ENCODE measurements at places on chromosomes 6 and 20.

DNA sequence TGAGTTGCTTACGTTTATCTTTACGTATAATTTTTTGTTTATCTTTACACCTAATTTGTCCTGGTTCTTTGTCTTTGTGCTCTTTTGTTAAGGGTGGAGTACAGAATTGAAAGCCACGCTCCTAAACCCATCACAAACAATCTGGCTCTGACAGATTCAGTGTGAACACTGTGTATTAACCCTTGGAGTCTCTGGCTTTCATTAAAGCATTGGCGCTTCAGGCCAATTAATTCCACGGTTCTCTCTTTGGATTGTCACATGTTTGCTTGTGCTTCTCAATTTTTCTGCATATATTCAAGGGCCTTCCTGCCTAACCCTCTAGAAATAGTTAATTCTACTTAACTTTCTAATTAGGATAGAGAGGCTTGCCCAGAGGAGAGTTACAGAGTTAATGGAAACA lies 38.6 kb downstream of the NKX2-4 start:
- DNase-seq: no peak

DNA sequence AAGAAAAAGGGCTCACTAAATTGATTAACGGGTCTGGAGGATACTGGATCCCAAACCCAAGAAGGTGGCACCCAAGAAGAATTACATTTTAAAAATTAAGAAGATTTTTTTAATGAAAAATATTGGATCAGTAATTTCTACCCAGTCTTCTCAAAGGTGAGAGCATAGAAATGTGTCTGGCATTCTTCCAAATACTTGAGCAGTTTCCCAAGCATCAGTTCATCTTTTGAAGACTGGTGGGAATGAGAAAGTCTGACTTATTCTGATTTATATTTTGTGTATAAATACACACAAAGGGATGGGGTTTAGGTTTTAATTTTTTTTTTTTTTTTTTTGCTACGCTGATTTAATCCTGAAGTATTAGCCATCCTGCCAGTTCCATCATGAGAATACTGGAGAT lies 3.3 kb downstream of the MGME1 start:
- DNase-seq: no peak

GRCh38 chr20:44008806-44009678 lies 94.4 kb downstream of the TOX2 start:
- no peak for DNase-seq

DNA sequence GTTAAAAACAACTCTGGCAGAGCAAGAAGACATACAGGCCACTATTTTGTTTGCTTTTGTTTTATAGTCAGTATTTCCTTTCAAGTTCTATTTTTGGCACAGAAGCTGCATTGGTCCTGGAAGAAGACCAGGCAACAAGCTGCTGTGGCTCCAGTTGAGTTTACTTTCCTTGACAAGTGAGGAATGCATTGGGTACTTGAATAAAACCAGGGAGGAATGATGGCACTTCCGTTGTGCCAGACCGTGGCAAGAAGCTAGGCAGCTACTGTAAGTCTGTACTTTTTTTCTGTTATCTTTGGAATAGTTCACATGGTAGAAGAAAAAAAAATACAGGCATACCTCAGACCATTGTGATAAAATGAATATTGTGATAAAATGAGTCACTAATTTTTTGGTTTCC lies 66.3 kb downstream of the NCOA3 start:
- DNase-seq: peak; percentile 69

- DNase-seq: no peak
These were observed 462.7 kb upstream of the SULF2 start for GRCh38 chr20:48247961-48248360.

GRCh38 chr6:43428112-43428570 lies 800 bp downstream of the ABCC10 start:
- no peak for DNase-seq

GRCh38 chr6:126050795-126051194 lies 64.5 kb downstream of the TRMT11 start:
- DNase-seq: no peak

DNA sequence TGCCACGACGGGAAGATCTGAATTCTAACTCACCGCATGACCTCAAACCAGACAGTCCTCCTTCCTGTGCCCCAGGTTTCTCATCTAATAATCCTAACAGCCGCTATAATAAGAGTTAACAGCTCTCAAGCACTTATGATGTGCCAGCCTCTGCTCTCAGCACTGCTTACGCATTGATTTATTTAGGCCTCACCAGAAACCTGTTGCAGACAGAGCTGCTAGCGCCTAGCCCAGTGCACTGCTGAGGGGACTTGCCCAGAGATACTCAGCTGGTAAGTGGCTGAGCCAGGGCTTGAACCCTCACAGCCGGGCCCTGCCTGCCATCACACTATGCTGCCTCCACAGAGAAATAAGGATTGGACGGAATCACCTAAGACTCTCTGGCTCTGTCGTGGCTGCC lies 37.7 kb downstream of the GRM4 start:
- no peak for DNase-seq

DNA sequence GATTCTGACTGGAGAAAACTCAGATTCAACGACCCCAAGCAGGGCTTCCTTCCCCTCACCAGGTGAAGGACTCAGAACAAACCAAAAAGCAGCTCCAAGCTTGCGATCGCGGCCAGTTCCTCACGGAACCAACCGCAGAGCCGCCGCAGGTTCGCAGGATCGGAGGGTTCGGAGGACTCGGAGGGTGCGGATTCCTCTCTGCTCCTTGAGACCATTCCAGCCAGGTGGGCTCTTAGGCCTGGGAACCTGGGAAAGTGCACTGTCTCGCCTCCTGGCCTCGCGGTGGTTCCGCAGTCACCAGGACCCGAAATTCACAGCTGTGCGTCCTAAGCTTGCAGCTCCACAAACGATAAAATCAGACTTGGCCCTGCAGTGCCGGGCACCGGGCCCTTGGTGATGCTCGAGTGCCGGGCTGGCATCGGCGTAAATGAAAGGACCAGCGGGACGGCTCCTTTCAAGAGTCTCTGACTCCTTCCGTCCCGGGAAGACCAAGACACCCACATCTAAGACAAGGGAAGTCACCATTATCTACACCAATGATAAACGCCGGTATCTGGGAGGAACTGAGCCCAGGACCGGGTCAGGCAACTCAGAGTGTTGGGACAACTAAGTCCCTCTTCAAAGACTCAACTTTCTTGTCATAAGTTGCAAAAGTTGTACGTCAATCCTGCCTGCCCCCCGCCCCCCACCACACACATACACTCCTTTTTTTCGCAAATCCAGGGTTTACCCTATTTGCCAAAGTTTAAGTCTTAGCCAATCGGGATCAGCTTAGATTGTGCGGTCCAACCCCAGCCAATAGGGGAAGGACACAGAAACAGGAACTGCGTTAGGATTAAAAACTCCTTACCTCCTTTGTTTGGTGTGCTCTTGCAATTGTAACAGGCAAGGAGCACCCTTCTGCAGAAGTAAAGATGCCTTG lies 69.8 kb upstream of the PRSS16 start:
- peak; percentile 79 for DNase-seq

DNA sequence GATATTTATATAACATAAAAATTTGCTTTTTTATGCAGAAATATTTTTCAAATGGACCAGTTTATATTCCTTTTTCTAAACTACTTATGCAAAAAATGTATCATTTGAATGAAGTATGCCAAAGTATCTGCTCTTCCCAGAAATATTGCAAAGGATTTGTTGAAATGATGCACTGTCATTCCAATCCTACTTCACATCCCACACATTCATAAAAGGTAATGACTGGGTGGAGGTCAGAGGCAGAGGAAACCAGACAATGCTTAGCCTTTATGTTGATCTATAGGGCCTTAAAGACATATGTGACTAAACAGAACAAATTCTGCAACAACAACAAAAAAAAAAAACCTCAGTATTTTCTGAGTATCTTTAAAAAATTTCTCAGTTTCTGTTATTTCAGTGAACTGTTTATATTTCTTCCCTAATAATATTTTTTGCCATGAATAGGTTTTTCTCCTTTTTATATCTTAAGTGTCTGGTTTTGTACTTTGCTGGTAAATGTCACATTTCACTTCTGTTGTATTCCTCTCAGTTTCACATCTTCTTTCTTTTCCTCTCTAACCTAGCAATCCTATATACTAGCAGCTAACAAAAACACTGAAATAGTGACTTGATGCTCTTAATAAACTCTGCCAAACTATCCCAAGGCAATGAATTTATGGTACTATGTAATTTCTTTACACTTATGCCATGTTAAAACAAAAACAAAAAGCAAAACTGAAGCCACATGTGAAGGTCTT lies 374.1 kb downstream of the BCKDHB start:
- no peak for DNase-seq

Measured in AG08396 (cell line).